ENCODE measurements at places on chromosomes 4 and X. TPM values are rescaled to one million over a fixed set of nuclear protein-coding genes. Genes with fewer than 3 reads are reported as not detected.

DNA sequence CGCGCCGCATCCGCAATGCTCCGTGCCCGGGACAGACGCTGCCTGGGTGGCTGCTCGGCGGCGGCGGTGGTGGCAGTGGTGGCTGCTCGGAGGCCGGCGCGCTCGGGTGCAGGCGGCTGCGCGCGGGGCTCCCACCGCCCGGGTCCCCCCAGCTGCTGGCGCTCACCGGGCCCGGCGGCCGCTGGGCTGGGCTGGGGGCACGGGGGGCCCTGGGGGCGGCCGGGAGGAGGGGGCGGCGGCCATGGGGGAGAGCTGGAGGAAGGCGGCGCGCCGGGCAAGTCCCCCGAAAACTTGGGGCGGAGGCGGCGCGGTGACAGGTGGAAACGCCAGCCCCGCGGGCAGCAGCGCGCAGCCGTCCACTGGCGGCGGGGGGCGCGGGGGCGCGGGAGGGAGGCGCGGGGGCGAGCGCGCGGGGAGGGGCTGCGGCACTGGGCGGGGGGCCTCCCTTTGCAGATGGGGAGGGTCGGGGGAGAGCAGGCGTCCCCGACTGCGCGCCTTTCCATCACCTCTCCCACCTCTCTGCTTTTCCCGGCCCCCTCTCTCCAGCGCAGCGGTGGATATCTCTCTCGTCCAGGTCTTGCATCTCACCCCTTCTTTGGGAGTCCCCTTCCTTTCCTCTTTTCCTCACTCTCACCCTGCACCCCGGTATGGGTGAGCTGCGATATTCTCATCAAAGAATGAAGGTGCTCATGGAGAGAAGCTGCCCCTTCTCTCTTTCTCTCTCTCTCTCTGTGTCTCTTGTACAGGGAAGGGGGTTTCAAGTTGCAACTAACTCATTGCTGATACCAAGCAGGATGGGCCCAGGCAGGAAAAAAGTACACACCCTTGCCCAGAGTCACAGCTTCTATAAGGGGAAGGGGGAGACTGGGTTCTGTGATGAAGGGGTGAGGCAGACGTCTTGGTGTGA lies 83.7 kb upstream of the DHRSX start:
- peak; percentile 19 for DNase-seq
- no peak overlapping the region for H3K27ac ChIP-seq
- peaks cover 26% of the 10 kb centered on the region for H3K27me3 ChIP-seq
- H3K36me3 ChIP-seq, result no peaks in the 10 kb centered on the region
- peaks cover 8% of the 10 kb centered on the region for H3K4me1 ChIP-seq
- H3K4me3 ChIP-seq, result peak overlapping the region; percentile 18

The VSIG1 gene
- 2.1 TPM for total RNA-seq

DNA sequence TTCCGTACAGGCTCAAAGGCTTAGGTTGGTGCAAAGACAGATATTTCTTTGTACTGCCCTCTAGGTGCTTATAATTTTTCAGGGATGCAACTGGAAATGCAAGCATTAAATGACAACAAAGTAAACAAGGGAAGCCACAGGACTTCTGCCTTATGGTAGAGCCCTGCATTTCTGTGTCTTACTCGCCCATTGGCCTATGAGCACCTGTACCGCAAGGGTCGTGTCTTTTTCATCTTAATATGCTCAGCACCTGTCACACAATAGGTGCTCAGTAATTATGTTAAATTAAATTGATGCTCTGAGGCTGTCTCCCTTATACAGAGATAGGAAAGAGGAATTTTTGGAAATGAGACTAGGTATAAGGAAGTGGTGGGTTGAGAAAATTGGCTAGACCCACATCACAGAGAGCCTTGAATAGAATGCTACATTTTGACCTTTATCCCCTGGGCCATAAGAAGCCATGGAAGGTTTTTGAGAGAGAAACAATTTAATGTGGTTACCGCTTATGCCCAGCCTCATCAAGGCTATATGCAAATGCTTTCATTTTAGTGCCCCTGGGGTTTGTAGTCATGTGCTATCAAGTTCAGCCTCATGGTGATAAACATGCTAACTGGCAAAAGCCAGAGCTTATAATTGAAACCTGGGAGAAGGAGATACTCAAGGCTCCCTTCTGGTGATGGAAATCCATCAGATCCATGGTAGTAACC lies 16.3 kb downstream of the VSIG4 start:
- no peak for DNase-seq
- H3K4me3 ChIP-seq, result no peak overlapping the region

- H3K27me3 ChIP-seq, result no peaks in the 10 kb centered on the region
- no peaks in the 10 kb centered on the region for H3K4me1 ChIP-seq
- no peaks in the 10 kb centered on the region for H3K36me3 ChIP-seq
- no peak for DNase-seq
- no peak overlapping the region for H3K4me3 ChIP-seq
Observed at GRCh38 chrX:82756272-82756671, 751.8 kb upstream of the POU3F4 start.

DNA sequence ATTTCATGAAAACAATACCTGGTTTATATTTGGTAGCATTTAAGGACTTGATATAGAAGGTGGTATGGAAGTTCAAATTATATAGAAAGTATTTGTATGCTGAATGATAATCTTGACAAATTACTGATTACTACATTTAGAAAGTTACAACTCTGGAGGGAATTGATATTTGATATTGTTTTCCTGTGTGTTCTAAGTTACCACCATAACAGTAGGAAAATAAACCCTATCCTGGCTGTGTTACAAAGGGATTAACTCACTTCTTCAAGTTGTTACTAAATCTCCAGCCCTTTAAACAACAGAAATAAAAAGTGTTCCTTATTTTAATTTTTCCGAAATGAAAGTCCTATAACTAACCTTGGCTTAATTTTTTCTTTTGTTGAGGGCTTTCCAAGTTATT lies 36.6 kb downstream of the FHL1 start:
- no peaks in the 10 kb centered on the region for H3K27me3 ChIP-seq
- no peak for DNase-seq
- no peaks in the 10 kb centered on the region for H3K4me1 ChIP-seq
- no peak overlapping the region for H3K27ac ChIP-seq
- H3K36me3 ChIP-seq, result no peaks in the 10 kb centered on the region

GRCh38 chrX:53883196-53883595 lies 161.1 kb downstream of the PHF8 start:
- H3K27ac ChIP-seq, result no peak overlapping the region
- H3K36me3 ChIP-seq, result no peaks in the 10 kb centered on the region
- H3K4me1 ChIP-seq, result no peaks in the 10 kb centered on the region

DNA sequence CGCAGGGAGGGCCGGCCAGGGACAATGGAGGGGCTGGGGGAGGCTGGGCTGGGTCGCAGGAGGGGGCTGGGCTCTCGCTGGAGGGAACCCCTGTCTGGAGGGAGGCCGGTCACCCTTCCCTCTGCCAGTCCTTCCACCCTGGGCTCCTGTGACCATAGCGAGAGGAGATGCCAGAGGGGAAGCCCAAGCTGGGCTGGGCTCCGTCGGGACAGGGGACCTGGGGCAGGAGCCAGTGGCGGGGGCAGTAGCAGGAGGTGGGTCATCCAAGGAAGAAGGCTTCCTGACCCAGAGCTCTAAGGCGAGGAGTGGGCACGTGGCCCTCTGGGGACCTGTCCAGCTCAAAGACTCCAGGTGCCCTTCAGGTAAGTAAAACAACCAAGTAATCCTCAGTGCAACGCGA lies 16.9 kb downstream of the CTAG1B start:
- no peaks in the 10 kb centered on the region for H3K27me3 ChIP-seq
- H3K4me1 ChIP-seq, result no peaks in the 10 kb centered on the region
- H3K27ac ChIP-seq, result no peak overlapping the region
- H3K36me3 ChIP-seq, result no peaks in the 10 kb centered on the region
- DNase-seq, result no peak

The ADRA2C gene
- not detected for total RNA-seq

DNA sequence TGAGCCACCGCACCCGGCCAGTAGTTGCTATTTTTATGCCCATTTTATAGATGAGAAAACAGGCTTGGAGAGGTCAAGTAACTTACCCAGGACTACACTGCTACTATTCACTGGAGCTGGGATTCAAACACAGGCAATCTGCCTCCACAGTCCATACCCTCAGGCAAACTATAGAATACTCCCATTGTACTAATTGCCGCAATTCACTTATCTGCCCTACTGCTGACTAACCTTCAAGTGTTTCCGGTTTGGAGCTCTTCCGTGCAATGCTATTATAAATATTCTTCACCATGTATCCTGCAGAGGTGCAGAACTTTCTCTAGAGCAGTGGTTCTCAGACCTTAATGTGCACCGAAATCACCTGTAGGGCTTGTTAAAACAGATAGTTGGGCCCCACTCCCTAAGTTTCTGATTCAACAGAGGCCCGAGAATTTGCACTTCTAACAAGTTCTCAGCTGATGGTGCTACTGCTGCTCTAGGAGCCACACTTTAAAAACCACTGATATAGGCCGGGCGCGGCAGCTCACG lies 1.9 kb upstream of the G3BP2 start:
- no peak overlapping the region for H3K27ac ChIP-seq
- H3K27me3 ChIP-seq, result no peaks in the 10 kb centered on the region
- peaks cover 23% of the 10 kb centered on the region for H3K4me1 ChIP-seq

DNA sequence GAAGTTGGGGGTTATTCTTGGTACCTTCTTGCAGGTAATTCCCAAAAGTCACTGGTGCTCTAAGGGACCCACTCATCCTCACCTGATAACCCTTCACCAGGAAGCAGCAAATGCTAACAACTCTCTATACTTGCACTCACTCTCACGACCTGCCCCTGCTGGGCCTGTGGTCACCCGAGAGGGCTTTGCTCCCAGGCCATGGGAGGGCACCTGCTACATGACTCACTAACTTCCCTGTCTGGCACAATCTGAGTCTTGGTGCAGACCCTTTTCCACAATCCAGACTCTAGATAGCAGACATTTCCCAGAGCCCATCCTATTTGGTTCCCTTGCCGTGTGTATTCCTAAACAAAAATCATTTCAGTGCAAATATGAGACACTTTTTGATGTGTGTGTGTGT lies 403.8 kb upstream of the FAT1 start:
- H3K36me3 ChIP-seq, result no peaks in the 10 kb centered on the region
- no peak for DNase-seq
- no peak overlapping the region for H3K4me3 ChIP-seq
- H3K4me1 ChIP-seq, result no peaks in the 10 kb centered on the region
- H3K27me3 ChIP-seq, result no peaks in the 10 kb centered on the region
- H3K27ac ChIP-seq, result no peak overlapping the region

GRCh38 chrX:17584248-17584681 lies 153.0 kb upstream of the SCML1 start:
- H3K36me3 ChIP-seq, result no peaks in the 10 kb centered on the region
- no peak overlapping the region for H3K27ac ChIP-seq
- peaks cover 9% of the 10 kb centered on the region for H3K4me1 ChIP-seq
- H3K4me3 ChIP-seq, result no peak overlapping the region

DNA sequence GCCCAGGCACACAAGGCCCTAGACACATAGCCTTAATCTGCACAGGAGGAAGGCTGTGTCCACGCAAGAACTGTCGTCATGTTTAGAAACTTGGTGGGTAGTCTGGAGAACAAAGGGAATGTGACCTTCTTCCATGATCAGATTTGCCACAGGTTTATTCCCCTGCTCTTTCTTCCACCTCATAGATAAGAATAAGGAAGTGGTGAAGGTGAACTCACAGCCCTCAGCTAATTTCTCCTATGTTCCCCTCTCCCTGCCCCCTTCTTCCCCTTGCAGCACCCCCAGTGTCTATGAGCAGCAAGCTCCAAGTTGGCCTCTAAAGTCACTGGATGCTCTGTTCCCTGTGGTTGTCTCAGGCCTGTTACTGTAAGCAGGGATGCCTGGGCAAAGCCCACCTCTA lies 39.8 kb upstream of the LAS1L start:
- H3K4me3 ChIP-seq, result no peak overlapping the region
- no peak for DNase-seq
- H3K36me3 ChIP-seq, result no peaks in the 10 kb centered on the region

- peaks cover 18% of the 10 kb centered on the region for H3K27me3 ChIP-seq
- no peak overlapping the region for H3K4me3 ChIP-seq
- H3K36me3 ChIP-seq, result no peaks in the 10 kb centered on the region
Observed at GRCh38 chrX:794311-794710, 163.7 kb downstream of the SHOX start.

GRCh38 chrX:24231641-24232179 lies 82.2 kb downstream of the SUPT20HL2 start:
- H3K4me3 ChIP-seq, result no peak overlapping the region
- no peaks in the 10 kb centered on the region for H3K36me3 ChIP-seq
- no peaks in the 10 kb centered on the region for H3K27me3 ChIP-seq
- H3K4me1 ChIP-seq, result peaks cover 4% of the 10 kb centered on the region

DNA sequence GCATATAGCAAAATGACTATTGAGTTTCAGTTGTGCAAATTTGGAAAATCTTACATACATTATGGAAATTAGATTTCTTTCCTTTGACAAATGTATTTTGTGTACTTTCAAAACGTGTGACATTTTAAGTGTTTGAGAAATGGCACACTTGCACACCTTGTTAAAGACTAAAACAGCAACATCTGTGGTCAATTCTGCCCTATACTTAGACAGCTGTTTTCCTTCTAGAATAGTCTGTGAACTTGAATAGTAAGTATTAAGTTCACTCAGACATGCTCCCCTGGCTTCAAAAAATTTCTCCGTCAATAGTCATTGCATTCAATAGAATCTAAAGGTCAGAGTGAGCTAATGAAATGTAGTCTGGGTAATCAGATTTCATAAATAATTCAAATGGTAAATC lies 21.7 kb upstream of the TBC1D9 start:
- DNase-seq, result no peak
- H3K4me3 ChIP-seq, result no peak overlapping the region

DNA sequence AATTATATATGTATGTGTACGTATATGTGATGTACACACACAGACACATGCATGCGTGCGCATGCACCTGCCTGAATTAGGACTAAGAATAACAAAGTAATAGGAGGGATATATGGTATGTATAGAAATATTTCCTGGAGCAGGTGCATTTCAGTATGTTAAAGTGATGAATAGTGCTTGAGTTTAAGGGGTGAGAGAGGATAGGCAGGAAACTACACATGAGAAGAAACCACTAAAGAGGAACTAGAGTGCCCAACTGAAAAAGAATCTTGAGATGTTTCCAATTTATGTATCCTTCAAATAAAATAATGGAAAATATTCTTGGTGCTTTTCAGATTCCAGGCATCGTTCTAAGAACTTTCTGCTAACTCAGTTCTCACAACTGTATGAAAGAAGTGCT lies 52.6 kb upstream of the UNC5C start:
- no peak overlapping the region for H3K4me3 ChIP-seq
- H3K36me3 ChIP-seq, result no peaks in the 10 kb centered on the region
- DNase-seq, result no peak
- peaks cover 10% of the 10 kb centered on the region for H3K27me3 ChIP-seq

The KCNE5 gene
- 0.21 TPM for total RNA-seq

DNA sequence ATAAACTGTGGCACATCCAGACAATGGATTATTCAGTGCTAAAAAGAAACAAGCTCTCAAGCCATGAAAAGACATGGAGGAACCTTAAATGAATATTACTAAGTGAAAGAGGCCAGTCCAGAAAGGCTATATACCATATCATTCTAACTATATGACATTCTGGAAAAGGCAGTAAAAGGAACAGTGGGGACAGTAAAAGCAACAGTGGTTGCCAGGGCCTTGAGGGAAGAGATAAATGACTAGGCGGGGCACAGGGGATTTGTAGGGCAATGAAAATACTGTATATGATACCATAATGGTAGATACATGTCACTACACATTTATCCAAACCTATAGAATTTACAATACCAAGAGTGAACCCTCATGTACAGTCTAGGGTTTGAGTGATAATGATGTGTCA lies 115.3 kb downstream of the ATP8A1 start:
- H3K27me3 ChIP-seq, result no peaks in the 10 kb centered on the region
- H3K4me3 ChIP-seq, result no peak overlapping the region
- peaks cover 6% of the 10 kb centered on the region for H3K4me1 ChIP-seq
- H3K36me3 ChIP-seq, result peaks cover 26% of the 10 kb centered on the region

- H3K27me3 ChIP-seq, result peaks cover 3% of the 10 kb centered on the region
- H3K36me3 ChIP-seq, result no peaks in the 10 kb centered on the region
- no peak for DNase-seq
- H3K4me3 ChIP-seq, result no peak overlapping the region
- H3K27ac ChIP-seq, result no peak overlapping the region
- no peaks in the 10 kb centered on the region for H3K4me1 ChIP-seq
Observed at GRCh38 chrX:747176-747575, 116.6 kb downstream of the SHOX start.

Measured in activated CD4-positive, alpha-beta T cell treated with anti-CD3 and anti-CD28 coated beads for 36 hours (primary cell).